OCI-LY7 (cell line): ENCODE measurements at places on chromosomes 1 and 21.

- DNase-seq: no peak
These were observed 62.3 kb upstream of the SLC25A33 start for GRCh38 chr1:9476790-9477463.

- DNase-seq: no peak
These were observed 160.2 kb downstream of the PSMG1 start for GRCh38 chr21:39022863-39023693.

- no peak for DNase-seq
These were observed 30.7 kb upstream of the IL20 start for GRCh38 chr1:206834711-206835110.

GRCh38 chr1:15847100-15847892, at the start of gene SPEN:
SPEN (plus strand) TSS chr1:15847707; CDS start chr1:15848068, 361 bp downstream.
- peak; percentile 98 for DNase-seq

DNA sequence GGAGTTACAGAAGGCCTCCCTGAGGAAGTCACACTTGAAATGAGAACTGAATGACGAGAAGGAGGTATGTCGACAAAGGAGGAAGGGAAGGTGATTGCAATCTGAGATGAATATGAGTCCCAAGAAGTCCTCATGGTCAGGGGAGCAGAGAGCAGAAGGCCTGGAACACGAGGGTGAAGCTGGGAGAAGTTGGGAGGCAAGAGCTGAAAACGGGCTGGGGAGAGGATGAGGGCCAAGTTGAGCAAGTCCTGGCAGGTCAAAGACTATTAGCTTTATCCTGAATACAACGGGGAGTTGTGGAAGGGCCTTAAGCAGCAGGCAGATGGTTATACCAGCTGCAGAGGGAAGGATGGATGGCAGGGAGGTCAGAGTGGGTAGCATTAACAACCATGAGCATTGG, 89.5 kb downstream of the KCNJ15 start:
- DNase-seq: no peak

- DNase-seq: peak; percentile 75
These were observed at the start of gene PLEKHM2 for GRCh38 chr1:15684042-15684461. PLEKHM2 (plus strand) TSS chr1:15684320; CDS start chr1:15684559, 239 bp downstream.

DNA sequence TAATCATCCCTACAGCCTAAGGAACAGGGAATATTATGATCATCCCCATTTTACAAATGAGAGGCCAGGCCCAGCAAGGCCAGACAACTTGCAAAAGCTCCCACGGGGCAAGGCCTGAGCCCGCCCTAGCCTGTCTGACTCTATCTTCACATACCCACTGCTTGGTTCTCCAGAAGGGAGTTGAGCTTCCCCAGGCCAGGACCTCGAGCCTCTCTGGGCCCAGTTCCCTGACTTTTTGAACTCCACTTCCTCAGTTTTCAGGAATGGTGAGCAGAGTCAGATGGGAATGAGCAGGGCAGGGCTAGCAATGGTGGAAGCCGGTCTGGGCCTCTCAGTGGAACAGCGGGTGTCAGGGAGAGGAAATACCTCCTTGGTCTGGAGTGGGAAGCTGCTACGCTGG, 39.3 kb downstream of the CACNA1S start:
- no peak for DNase-seq

DNA sequence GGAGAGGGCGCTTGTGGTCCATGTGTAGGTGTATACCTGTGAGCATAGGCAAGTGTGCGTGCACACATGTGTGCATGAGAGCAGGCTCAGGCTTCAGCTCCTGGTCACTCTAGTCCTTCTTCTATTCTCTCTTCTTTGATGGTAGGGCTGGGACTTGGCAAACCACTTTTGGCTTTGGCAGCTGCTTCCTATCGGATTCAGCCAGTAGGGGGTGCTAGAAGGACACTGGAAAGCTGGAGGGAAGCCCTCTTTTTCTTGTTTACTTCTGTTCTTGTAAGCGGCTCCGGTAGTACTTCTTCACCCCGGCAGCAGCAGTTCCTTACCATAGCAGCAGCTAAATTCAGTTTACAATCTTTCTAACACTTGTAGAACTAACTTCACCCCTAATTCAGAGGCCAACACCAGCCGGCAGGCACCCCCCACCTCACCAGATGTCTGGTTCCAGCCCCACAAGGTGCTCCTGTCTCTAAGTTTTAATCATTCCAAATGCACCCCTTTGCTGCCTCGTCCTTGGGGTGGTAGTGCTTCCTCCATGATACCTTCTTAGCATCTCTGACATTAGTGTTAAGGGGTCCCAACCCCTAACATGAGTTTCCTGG, 25.1 kb downstream of the NENF start:
- DNase-seq: peak; percentile 65

GRCh38 chr1:22773981-22774832, 63.6 kb downstream of the EPHB2 start:
- no peak for DNase-seq

DNA sequence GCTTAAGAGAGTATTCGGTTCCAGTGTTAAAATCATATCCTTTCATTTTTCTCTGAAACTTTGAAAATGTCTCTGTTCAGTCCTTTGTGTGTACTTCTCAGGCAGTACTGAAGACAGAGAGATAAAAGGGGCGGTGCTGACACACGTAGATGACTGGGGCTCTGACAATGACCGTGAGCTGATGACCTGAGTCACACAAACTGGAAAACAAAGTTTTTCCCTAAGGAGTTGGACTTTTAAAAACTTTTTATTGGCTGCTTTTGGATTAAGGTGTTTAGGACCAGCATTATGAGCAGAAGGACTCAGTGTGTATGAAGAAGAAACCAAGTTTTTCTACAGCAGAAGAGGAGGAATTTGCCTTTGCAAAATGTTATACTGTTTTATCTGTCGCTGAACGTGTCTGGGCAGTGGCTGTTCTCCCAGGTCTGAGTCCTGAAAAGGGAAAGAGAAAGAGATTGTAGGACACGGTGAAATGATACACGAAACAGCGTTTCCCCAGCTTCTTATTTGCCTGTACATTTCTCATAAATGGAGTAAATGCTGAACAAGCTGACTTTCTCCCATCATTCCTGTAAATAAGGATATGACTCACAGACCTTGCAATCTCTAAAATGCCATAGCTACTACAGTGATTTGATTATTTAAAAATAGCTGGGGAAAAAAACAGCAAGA, 51.5 kb downstream of the MAP3K7CL start:
- DNase-seq: no peak

DNA sequence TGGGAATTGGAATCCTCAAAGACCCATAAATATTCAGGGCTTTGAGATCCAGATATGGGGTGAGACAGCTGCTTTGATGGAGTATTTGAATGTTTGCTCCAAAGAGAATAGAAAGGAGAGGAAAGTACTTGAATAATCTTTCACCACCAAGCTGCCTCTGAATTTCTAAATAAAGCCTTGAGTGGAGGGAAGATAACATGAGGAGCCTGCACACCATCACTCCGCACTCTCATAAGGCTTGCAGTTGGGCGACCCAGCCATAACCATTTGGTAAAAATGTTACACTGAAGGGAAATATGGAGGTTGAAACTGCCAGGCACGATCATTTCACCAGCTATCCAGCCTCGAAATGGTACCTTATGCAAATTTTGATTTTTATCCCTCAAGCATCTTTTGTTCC, 38.4 kb downstream of the VCAM1 start:
- DNase-seq: no peak

- DNase-seq: no peak
These were observed 12.1 kb downstream of the CGN start for GRCh38 chr1:151523326-151523725.

GRCh38 chr1:11501491-11501897, 22.5 kb downstream of the DISP3 start:
- DNase-seq: no peak

GRCh38 chr1:40736085-40736531, 44.6 kb downstream of the NFYC start:
- no peak for DNase-seq

DNA sequence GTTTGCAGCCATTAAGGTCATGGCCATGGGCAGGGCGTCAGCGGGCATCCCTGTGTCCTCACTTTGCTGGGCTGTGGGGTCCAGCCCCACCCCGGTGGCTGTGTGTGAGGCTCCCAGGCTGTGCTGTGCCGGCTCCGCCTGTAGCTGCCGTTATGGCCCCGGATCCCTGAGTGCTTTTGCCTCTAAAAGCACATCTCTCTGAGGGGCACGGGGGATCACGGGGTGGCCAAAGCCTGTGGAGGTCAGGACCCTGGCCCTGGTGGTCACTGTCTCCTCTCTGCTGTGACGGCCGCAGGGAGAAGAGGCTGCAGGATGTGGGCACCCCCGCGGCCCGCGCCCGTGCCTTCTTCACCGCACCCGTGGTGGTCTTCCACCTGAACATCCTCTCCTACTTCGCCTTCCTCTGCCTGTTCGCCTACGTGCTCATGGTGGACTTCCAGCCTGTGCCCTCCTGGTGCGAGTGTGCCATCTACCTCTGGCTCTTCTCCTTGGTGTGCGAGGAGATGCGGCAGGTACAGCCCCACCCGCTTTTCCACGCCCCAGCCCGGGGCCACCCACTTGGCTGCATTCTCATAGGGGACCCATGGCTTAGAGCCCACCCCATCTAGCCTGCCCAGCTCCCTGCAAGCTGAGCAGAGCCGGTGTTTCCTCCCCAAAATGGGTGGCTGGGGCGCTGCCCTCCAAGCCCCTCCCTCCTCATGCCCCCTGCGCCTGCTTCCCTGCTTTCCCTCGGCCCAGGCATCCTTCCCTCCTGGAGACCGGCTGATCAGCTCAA, 48.2 kb downstream of the TRPM2 start:
- DNase-seq: no peak

- no peak for DNase-seq
These were observed 58.8 kb downstream of the ATP6V1G3 start for GRCh38 chr1:198481661-198482060.

DNA sequence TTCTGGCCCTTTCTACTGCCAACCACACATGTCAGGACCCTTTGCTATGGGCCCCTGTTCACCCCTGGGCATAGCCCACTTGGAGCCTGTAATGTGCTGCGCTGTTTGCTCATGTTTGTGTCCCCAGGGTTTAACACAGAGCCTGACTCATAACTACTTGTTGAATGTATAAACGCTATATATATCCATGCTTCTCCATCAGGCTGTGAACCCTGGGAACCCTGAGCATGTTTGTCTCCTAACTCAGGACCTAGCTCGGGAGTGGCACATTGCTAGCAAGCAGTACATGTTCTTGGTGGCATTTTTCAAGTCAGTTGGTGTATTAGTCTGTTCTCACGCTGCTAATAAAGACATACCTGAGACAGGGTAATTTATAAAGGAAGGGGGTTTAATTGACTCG, 8.0 kb downstream of the OLFML3 start:
- no peak for DNase-seq

- no peak for DNase-seq
These were observed 27.3 kb upstream of the COL16A1 start for GRCh38 chr1:31731049-31731565.

GRCh38 chr1:33088119-33088906, 7.4 kb downstream of the AZIN2 start:
- DNase-seq: peak; percentile 62

DNA sequence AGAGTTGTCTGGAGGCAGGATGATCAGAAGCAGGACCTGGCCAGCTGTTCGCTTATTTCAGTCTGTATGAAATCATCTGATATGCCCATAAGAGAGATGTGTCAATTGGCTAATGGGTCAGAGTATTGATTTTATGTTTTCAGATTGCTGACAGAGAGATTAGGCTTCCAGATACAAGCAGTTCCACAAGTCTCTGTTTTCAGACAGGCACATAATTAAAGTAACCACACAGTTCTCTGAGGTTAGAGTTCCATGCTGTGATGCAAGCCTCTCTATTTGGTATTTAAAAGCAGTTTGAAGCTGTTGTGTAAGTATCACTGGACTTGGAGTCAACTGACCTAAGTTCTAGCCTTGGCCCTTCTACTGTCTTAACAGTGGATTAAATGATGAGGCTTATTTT, 50.1 kb downstream of the ATF6 start:
- no peak for DNase-seq

GRCh38 chr1:17933971-17934370, 173.6 kb upstream of the IGSF21 start:
- DNase-seq: no peak
